Neural crest cell (in vitro differentiated cells): ENCODE measurements at places on chromosomes 11 and 22. TPM values are rescaled to one million over a fixed set of nuclear protein-coding genes. Genes with fewer than 3 reads are reported as not detected.
A peak's percentile ranks its signal among the peaks of the same experiment; 100 is the strongest.

GRCh38 chr11:7473717-7474116 lies 11.6 kb upstream of the OLFML1 start:
- no peaks in the 10 kb centered on the region for H3K4me1 ChIP-seq
- H3K4me3 ChIP-seq, result no peak overlapping the region
- H3K36me3 ChIP-seq, result no peaks in the 10 kb centered on the region
- H3K27me3 ChIP-seq, result peaks cover 9% of the 10 kb centered on the region

- H3K27me3 ChIP-seq, result peaks cover 6% of the 10 kb centered on the region
- H3K27ac ChIP-seq, result no peak overlapping the region
- no peak for DNase-seq
- no peaks in the 10 kb centered on the region for H3K4me1 ChIP-seq
Observed at GRCh38 chr11:69904161-69904973, 85.2 kb upstream of the FGF3 start.

- peaks cover 5% of the 10 kb centered on the region for H3K36me3 ChIP-seq
- no peak overlapping the region for H3K27ac ChIP-seq
- H3K27me3 ChIP-seq, result no peaks in the 10 kb centered on the region
- H3K4me3 ChIP-seq, result no peak overlapping the region
Observed at GRCh38 chr11:79168530-79169110, 272.2 kb downstream of the TENM4 start.

GRCh38 chr22:27561286-27561904 lies 240.2 kb downstream of the MN1 start:
- H3K36me3 ChIP-seq, result no peaks in the 10 kb centered on the region
- H3K27ac ChIP-seq, result no peak overlapping the region
- H3K4me3 ChIP-seq, result peak overlapping the region; percentile 10
- no peaks in the 10 kb centered on the region for H3K27me3 ChIP-seq
- peaks cover 41% of the 10 kb centered on the region for H3K4me1 ChIP-seq

The KRTAP5-1 gene
- total RNA-seq, result not detected in 2 replicates

The PRAME gene
- total RNA-seq, result 0.21 and 0.52 TPM in 2 replicates

The GLYAT gene
- not detected in 2 replicates for total RNA-seq

The CFAP300 gene
- 6.2 and 6.4 TPM in 2 replicates for total RNA-seq

- peaks cover 7% of the 10 kb centered on the region for H3K4me1 ChIP-seq
- H3K27me3 ChIP-seq, result peaks cover 4% of the 10 kb centered on the region
- DNase-seq, result peak; percentile 54
- H3K27ac ChIP-seq, result no peak overlapping the region
- no peaks in the 10 kb centered on the region for H3K36me3 ChIP-seq
Observed at GRCh38 chr11:3849297-3849874, 6.1 kb upstream of the STIM1 start.

DNA sequence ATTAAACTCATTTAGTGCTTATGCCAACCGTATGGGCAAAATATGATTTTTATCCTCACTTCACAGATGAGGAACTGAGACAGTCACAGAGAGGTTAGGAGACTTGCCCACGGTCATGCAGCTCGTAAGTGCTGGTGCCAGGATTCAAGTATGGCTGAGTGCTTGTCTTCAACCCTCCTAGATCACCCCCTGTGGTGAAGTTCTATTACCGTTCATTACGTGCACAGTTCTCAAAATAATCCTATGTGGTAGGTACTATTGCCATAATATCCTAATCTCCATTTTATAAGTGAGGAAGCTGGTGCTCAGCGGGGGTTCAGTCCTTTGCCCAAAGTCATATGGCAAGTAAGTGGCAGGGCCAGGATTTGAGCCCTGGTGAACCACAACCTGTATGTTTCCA lies 1.5 kb downstream of the MIEF1 start:
- no peak overlapping the region for H3K27ac ChIP-seq
- peak overlapping the region; percentile 93 for H3K4me3 ChIP-seq
- H3K36me3 ChIP-seq, result peaks cover 3% of the 10 kb centered on the region

GRCh38 chr11:108960501-108960900 lies 295.6 kb downstream of the DDX10 start:
- no peaks in the 10 kb centered on the region for H3K36me3 ChIP-seq
- DNase-seq, result no peak
- H3K27me3 ChIP-seq, result no peaks in the 10 kb centered on the region
- H3K27ac ChIP-seq, result peak overlapping the region; percentile 35
- no peak overlapping the region for H3K4me3 ChIP-seq

- DNase-seq, result no peak
- H3K36me3 ChIP-seq, result peaks cover 34% of the 10 kb centered on the region
- peaks cover 56% of the 10 kb centered on the region for H3K4me1 ChIP-seq
- H3K4me3 ChIP-seq, result peak overlapping the region; percentile 91
Observed at GRCh38 chr11:71446150-71446549, 2.0 kb downstream of the DHCR7 start.

The SHANK3 gene
- 15.2 and 15.4 TPM in 2 replicates for total RNA-seq

GRCh38 chr11:61149624-61150615 lies 11.3 kb downstream of the VPS37C start:
- H3K4me3 ChIP-seq, result peak overlapping the region; percentile 32
- peaks cover 11% of the 10 kb centered on the region for H3K36me3 ChIP-seq
- peaks cover 59% of the 10 kb centered on the region for H3K4me1 ChIP-seq
- peak; percentile 31 for DNase-seq
- H3K27ac ChIP-seq, result peak overlapping the region; percentile 83
- H3K27me3 ChIP-seq, result no peaks in the 10 kb centered on the region

The MUC2 gene
- not detected in 2 replicates for total RNA-seq

DNA sequence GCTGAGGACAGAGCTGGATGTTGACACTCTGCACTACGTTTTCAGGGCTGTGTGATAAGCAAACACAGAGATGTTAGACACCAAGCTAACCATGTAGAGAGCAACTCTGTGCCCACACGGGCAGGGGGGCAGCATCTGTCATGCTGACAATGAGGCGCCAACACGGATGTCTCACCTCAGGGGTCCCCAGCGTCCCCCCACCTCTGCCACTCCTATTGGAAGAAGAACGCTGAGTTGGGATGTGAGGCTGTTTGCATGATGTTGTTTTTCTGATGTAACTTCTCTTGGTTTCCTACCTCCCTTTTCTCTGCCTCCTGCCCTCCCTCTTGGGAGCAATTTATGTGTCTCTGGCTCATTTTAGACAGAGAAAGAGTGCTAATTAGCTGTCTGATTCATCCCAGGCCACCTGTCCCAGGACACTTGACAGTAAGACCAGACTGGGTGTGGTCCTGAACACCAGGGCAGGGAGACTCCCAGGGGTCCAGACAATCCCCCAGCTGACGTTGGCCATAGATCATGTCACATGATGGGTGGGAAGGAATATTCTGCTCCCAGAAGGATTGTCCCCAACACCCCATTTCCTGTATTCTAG lies 89.2 kb upstream of the NCAM1 start:
- no peak overlapping the region for H3K27ac ChIP-seq
- no peaks in the 10 kb centered on the region for H3K36me3 ChIP-seq
- H3K4me3 ChIP-seq, result no peak overlapping the region
- peaks cover 8% of the 10 kb centered on the region for H3K4me1 ChIP-seq
- peaks cover 4% of the 10 kb centered on the region for H3K27me3 ChIP-seq

- peak; percentile 29 for DNase-seq
- peak overlapping the region; percentile 23 for H3K4me3 ChIP-seq
- peaks cover 61% of the 10 kb centered on the region for H3K4me1 ChIP-seq
- H3K36me3 ChIP-seq, result peaks cover 7% of the 10 kb centered on the region
- H3K27me3 ChIP-seq, result peaks cover 85% of the 10 kb centered on the region
Observed at GRCh38 chr11:125235071-125235471, 70.5 kb downstream of the PKNOX2 start.

DNA sequence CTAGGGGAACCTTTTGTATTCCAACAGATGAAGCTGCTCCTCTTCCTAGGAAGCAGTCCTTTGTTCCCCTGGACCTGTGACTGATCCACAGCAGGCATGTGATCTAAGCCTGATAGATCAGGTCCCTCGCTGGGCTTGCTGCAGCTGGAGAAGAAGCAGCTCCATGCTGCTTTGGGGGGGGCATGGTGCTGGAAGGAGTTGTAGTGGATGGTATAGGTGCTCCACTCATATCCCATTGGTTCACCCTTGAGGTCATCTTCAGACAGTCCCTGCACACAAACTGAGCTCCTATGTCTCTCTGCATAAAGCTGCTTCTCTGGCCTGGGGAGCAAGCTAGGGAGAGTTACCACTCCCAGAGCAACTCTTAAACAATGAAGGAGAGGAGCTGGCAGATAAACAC lies 9.5 kb upstream of the RIC3 start:
- no peaks in the 10 kb centered on the region for H3K4me1 ChIP-seq
- H3K36me3 ChIP-seq, result no peaks in the 10 kb centered on the region
- peaks cover 34% of the 10 kb centered on the region for H3K27me3 ChIP-seq
- H3K4me3 ChIP-seq, result no peak overlapping the region
- no peak overlapping the region for H3K27ac ChIP-seq
- no peak for DNase-seq

- no peak overlapping the region for H3K27ac ChIP-seq
- H3K27me3 ChIP-seq, result no peaks in the 10 kb centered on the region
- peaks cover 2% of the 10 kb centered on the region for H3K36me3 ChIP-seq
- H3K4me3 ChIP-seq, result no peak overlapping the region
- no peaks in the 10 kb centered on the region for H3K4me1 ChIP-seq
Observed at GRCh38 chr11:127825183-127825582, 762.2 kb downstream of the ETS1 start.

The PNPLA5 gene
- total RNA-seq, result not detected in 2 replicates

DNA sequence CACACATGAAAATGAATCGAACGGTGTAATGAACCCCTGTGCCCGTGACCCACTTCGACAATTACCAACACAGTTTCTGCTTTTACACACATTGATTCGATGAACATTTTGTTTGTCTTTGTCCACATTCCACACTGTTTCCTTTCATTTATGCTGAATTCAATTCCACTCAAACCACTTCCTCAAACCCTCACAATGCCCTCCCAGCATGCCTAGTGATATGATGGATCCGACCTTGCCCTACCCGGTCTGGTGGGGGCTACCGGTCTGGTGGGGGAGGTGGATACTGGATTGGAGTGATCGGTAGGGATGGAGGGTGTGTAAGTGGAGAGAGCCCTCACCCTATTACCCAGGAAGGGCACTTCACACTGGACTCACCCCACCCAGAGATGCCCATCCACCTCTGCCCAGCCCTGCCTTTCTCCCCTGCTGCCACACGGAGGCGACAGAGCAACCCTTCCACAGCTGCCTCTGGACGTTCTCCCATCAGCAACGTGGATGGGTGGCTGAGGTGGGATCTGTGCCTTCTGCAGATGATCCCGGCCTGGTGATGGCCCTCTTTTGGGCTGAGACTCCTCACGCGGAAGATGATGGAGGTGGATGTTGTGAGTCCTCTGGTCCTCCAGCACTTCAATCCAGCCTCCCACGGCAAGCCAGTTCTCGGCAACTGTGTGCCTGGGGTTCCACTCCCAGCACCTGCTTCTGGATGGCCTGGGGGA lies 33.0 kb upstream of the P2RY2 start:
- no peak overlapping the region for H3K4me3 ChIP-seq
- H3K4me1 ChIP-seq, result peaks cover 5% of the 10 kb centered on the region
- H3K27me3 ChIP-seq, result peaks cover 20% of the 10 kb centered on the region

GRCh38 chr11:86680716-86681482 lies 8.5 kb upstream of the ME3 start:
- H3K36me3 ChIP-seq, result no peaks in the 10 kb centered on the region
- H3K4me1 ChIP-seq, result peaks cover 30% of the 10 kb centered on the region
- H3K27me3 ChIP-seq, result no peaks in the 10 kb centered on the region
- H3K4me3 ChIP-seq, result no peak overlapping the region

DNA sequence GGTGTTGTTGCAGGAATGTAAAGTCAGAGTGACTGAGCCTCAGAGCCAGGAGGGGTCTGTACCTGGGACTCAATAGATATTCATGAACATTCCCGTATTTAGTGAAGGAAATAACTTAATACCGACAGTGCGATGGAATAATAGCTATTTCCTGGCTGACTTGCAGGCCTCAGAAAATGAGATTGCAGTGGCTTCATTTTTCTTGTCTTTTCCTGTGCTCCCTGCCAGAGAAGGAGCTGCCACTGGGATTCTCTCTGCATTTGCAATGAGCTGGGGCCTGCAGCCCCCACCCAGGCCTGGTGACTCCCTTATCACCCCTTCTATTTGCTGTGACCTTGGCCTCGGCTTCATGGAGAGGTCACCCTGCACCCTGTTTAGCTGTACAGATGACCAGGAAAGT lies 173.4 kb downstream of the MIAT start:
- no peak for DNase-seq
- no peak overlapping the region for H3K27ac ChIP-seq
- H3K4me3 ChIP-seq, result no peak overlapping the region
- no peaks in the 10 kb centered on the region for H3K27me3 ChIP-seq
- no peaks in the 10 kb centered on the region for H3K36me3 ChIP-seq
- H3K4me1 ChIP-seq, result no peaks in the 10 kb centered on the region

The MIOX gene
- total RNA-seq, result 0.30 and 0.35 TPM in 2 replicates

The OPCML gene
- 0.91 and 1.2 TPM in 2 replicates for total RNA-seq

- no peak for DNase-seq
- H3K4me1 ChIP-seq, result peaks cover 30% of the 10 kb centered on the region
- no peaks in the 10 kb centered on the region for H3K27me3 ChIP-seq
- H3K27ac ChIP-seq, result no peak overlapping the region
- H3K4me3 ChIP-seq, result no peak overlapping the region
- H3K36me3 ChIP-seq, result no peaks in the 10 kb centered on the region
Observed at GRCh38 chr22:27115816-27116256, 458.4 kb downstream of the MIAT start.
